ENCODE measurements at places on chromosomes 4 and X.

GRCh38 chr4:61003301-61003700 is 196.8 kb upstream of the ADGRL3 start:
- no peak for DNase-seq

GRCh38 chr4:153531000-153531358 is 64.8 kb downstream of the TMEM131L start:
- no peak for DNase-seq

GRCh38 chr4:177301126-177301639 is 8.5 kb upstream of the NEIL3 start:
- DNase-seq = no peak

DNA sequence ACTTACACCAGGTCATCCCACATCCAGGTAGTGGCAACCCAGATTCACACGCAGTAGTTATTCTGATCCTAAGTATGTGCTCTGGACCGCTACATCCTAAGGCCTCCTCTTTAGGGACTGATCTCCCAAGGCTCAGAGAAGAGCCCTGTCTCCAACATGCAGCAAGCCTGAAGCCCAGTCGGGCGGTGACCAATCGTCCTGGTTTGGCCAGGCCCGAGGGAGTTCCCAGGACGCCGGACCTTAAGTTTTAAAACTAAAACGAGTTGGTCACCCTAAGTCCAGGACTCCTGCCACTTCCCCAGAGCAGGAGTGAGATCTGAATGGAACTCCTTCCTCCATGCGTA is 385 bp downstream of the LYAR start:
- no peak for DNase-seq

DNA sequence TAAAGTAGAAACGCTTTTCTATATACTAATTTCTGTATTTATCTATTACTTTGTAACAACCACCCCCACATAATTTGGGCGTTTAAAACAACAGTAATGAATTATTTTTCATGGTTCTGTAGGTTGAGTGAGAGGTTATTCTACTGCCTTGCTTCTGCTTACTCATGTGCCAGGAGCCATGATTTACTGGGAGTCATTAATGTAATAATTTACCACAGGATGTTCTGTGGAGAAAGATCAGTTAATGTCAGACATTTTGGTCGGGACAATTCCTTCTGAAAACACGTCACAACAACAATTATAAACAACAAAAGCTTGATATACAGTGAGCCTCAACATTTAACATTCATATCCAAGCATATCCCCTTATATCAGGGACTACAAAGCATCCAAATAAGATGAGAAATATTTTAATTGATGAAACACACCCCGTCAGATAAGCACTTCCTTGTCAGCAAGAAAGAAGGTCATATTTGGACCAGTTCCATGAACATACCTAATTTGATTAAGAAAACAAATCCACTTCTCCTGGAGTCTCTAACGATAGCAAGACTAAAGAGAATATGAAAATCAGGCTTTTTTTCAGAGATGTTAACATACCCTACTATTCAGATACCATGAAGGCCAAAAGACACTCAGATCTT is 238.5 kb downstream of the PRDM5 start:
- DNase-seq = no peak

GRCh38 chr4:139986689-139987501 is 167.1 kb downstream of the MAML3 start:
- DNase-seq = no peak

DNA sequence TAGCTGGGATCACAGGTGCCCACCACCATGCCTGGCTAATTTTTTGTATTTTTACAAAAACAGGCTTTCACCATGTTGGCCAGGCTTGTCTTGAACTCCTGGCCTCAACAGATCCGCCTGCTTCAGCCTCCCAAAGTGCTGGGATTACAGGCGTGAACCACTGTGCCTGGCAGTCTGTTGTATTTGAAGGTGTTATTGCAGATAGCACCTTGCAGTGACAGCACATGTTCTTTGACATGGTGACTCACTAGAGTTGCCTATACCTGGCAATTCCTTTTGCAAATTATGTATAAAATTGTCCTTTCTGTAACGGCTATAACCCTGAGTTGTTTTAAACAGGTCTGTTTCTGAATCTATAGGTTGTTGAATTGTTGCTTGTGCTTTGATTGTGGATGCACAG is 7.9 kb downstream of the OGT start:
- no peak for DNase-seq

Data from kidney epithelial cell (primary cell).